Heart left ventricle (tissue), 16 donors: ENCODE measurements at places on chromosomes 1 and 21. TPM values are rescaled to one million over a fixed set of nuclear protein-coding genes. Genes with fewer than 3 reads are reported as not detected.

DNA sequence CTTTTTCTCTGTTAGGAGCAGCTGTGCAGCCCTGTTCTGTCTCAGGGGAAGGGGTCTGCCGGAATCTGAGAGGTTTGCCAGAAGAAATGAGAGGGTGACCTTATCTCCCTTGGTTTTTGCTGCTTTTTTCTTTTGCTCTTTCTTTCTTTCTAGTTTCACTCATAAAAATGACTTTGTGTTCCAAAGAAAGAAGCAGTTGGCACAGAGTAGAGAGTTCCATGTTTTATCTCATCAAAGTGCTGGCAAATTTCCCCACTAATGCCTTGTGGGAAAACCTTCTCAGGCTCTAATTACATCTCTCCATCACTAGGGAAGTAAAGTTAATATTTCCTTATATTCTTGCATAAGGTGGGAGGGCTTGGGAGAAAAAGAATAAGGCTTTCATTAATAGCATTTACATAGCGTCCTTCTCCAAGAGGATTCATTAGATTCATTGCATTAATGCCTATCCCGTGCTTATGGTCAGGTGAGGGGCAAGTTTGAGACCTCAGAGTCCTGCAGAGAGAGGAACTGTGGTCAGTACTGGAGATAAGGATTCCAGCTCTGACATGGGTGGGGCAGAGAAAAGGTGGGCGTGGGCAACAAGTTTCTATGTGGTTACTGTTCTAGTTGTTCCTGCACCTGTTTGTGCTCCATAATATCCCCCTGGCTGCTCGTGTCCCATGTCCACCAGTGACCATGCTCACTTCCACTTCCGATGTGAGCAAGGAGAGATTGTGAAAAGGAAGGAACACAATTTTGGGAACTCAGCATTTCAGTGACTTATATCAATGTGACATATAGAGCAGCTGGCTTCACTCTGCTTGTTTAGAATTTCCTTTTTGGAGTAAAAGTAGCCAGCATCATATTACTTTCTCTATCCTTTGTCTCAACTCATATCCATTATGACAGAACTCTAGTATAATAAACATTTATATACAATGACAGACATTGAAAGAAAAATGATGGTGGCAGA, 79.5 kb downstream of the DISC1 start:
- no peak overlapping the region for H3K4me3 ChIP-seq
- no peak overlapping the region for H3K27ac ChIP-seq
- H3K4me1 ChIP-seq = peaks cover 7% of the 10 kb centered on the region
- H3K36me3 ChIP-seq = no peaks in the 10 kb centered on the region
- DNase-seq = no peak
- H3K27me3 ChIP-seq = no peaks in the 10 kb centered on the region

- H3K27me3 ChIP-seq = no peaks in the 10 kb centered on the region
- H3K4me3 ChIP-seq = no peak overlapping the region
These were observed 8.4 kb downstream of the RIMS3 start for GRCh38 chr1:40657046-40657445.

DNA sequence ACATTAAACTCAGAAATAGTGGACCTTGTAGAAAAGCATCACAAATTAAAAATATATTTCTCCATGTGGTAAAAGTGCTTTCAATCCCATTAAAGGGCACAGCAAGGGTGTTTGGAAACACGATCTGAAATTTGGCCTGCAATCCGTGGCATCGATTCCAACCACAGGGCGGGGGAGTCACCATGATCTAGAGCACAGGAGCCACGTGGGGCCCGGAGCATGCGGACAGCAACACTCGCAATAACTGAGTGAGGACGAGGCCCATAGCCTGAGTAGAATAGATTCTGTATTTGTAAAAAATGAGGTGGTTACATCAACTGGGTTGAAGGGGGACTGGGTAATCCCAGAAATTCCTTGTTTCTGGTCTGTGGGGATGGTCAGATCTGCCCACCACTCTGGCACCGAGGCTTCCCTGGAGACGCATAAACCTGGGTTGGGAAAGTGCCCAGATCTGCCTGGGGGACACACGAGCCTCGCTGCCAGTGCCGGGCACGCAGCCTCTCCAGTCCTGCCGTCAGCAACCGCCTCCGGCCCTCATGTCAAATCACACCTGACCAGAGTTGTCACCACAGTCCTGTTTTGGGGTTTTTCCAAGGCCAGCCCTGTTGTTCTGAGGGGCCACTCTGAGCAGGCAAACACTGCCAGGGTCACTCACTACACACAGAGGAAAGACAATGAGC, 104.3 kb downstream of the PGBD5 start:
- no peak overlapping the region for H3K4me3 ChIP-seq
- peak; percentile 86 for DNase-seq
- H3K4me1 ChIP-seq = no peaks in the 10 kb centered on the region
- H3K27me3 ChIP-seq = no peaks in the 10 kb centered on the region
- no peak overlapping the region for H3K27ac ChIP-seq

VWA1 gene
- 13.2 TPM for polyA plus RNA-seq

FCRL6 gene
- polyA plus RNA-seq = not detected

- no peak overlapping the region for H3K4me3 ChIP-seq
- no peak overlapping the region for H3K27ac ChIP-seq
- H3K27me3 ChIP-seq = no peaks in the 10 kb centered on the region
- peaks cover 99% of the 10 kb centered on the region for H3K36me3 ChIP-seq
- no peak for DNase-seq
- H3K4me1 ChIP-seq = no peaks in the 10 kb centered on the region
These were observed 43.7 kb downstream of the ST7L start for GRCh38 chr1:112575154-112575804.

DNA sequence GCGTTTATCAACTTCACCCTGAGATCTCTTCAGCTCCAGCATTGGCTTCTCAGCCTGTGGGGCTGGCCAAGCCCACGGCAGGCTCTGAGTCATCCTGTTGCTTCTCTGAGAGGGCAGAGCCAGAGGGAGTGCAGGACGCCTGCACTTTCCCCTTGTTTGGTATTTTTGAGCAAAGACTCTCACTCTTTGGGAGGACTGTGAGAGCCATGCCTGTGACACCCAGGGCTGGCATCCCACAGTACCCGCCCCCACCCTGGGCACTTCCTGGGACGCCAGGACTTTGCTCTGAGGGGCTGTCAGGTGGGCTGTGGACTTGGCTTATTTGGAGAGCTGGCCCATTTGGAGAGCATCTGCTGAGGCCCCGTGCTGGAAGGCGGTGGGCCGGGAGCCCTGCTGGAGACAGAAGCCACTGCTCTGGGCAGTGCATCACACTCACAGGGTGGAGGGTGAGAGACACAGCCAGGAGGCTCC, 37.4 kb downstream of the VANGL1 start:
- no peaks in the 10 kb centered on the region for H3K27me3 ChIP-seq
- peak overlapping the region; percentile 55 for H3K27ac ChIP-seq
- DNase-seq = no peak
- H3K4me3 ChIP-seq = no peak overlapping the region
- H3K4me1 ChIP-seq = peaks cover 17% of the 10 kb centered on the region
